ENCODE measurements at places on chromosomes 5 and 9.

DNA sequence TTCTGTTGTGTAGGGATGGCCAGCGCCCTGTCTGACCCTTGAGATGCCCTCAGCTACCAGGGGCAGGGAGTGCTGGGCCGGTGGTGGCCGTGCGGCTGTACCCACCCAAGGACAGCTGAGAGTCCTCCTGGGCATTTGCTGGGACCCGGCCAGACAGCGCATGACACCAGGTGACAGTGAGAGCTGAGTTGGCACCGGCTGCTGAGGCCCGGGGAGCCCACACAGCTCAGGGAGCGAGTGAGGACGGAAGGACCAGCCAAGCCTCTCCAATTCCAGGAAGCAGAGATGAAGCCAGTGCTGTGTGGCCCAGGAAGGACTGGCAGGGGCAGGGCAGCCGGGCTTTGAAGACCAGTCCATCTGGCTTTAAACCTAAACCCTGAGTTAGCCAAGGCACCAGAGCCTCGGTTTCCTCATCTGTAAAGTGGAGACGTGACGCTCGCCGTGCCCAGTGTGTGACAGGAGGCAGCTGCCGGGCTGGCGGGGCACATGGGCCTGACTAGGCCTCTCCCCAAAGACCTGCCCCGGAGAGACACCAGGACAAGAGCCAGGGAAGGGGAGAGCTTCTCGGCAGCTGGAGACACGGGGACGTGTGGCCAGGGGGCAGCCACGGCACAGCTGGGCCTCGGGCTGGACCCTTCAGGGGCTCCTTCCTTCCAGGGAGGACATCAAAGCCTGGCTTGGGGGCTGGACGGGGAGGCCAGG lies 3.0 kb upstream of the AGPAT2 start:
- DNase-seq = no peak

GRCh38 chr9:83034587-83034986 lies 28.4 kb downstream of the RASEF start:
- no peak for DNase-seq

DNA sequence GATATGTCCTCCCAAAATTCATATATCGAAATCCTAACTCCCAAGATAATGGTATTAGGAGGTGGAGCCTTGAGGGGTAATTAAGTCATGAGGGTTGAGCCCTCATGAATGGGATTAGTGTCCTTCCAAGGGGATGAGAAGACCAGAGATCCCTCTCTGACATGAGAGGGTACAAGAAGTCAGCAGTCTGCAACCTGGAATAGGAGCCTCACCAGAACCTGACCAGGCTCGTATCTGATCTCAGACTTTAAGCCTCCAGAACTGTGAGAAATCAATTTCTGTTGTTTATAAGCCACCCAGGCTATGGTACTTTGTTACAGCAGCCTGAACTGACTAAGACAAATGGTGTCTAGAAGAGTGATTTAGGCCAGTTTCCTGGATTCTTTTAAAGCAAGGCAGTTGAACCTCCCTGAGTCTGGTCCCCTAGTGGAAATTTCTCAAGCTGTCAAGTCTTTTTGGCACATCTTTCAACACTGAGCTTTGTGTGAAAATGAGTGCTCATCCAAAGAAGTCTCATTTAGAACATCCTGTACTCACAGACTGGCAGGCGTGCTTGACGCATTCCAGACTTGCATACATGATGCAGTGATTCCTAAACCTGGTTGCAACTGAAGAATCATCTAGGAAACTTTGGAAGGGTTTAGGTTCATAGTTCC lies 254.8 kb upstream of the PPP1R2B start:
- peak; percentile 64 for DNase-seq

- no peak for DNase-seq
Measured at GRCh38 chr9:14479163-14479560, 165.2 kb upstream of the NFIB start.

DNA sequence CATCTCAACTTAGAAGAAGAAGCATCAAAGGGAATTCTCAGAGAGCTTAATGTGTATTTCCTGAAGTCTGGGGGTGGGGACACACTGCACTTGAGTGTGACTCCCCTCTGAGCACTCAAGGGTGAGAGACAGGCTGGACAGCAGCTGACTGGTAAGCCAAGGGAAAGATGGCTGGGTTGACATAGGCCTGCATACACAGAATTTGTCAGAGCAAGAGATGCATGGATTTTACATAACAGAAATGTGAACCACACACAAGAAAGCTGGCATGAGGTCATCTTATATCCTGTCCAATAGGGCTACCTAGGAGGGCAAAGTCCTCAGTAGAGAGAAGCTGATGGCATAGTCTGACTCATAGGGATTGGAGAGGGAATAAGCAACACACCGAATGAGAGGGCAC lies 114.3 kb upstream of the EPB41L4A start:
- DNase-seq = no peak

DNA sequence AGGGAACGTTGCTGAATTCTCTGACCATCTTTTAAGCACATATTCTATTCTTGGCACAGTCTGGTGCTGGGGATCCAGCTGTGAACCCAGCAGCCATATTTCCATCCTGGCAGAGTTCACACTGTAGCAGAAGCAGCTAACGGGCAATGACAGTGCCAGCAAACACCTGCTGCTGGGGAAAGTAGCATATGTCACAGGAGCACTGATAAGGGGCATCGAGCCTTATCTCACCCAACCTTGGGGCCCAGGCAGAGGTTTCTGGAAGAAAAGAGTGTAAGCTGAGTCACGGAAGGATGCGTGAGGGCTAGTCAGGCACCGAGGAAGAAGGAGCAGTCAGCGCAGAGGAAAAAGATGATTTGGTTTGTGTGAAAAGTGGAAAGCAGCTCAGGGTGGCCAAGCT lies 1.1 kb downstream of the NDOR1 start:
- DNase-seq = no peak

GRCh38 chr9:127910613-127911205 lies 6.1 kb downstream of the ST6GALNAC4 start:
- peak; percentile 37 for DNase-seq

- no peak for DNase-seq
Measured at GRCh38 chr5:96946381-96946780, 10.5 kb downstream of the LNPEP start.

DNA sequence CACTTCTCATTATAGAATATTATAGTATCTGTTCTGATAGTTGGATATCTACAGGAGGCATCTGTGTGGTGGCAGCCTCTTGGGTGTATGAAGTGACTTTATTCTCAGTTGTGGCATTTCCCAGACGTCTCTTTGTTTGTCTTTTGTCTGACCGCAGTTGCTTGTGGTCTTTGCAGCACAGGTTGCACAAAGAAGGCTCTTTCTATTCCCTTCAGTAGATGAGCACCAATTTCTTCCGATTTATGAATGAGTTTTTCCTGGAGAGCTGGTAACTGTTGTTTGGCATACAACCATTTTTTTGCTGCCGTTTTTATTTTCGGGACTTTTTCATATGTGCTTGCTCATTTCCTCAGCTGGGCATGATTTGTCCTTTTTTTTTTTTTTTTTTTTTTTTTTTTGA lies 56.4 kb upstream of the MYO10 start:
- DNase-seq = no peak

DNA sequence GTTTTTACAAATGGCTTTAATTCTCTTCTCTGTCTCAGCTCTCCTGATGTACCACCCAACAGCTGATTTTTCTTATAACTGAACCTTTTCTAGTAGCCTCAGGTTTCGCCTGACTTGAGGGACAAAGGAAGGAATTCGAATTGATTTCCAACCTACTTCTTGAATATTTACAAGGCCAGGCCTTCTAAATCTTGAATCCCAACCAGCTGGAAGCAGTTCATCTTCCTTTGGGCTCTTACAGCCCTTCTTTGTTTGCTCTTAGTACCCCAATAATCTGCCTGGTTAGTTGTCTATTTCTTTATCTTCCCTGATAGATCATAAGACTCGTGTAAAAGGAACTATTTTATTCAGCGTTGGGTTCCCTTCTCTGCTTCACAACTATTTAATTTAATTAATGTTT lies 95.9 kb downstream of the NLN start:
- DNase-seq = no peak

DNA sequence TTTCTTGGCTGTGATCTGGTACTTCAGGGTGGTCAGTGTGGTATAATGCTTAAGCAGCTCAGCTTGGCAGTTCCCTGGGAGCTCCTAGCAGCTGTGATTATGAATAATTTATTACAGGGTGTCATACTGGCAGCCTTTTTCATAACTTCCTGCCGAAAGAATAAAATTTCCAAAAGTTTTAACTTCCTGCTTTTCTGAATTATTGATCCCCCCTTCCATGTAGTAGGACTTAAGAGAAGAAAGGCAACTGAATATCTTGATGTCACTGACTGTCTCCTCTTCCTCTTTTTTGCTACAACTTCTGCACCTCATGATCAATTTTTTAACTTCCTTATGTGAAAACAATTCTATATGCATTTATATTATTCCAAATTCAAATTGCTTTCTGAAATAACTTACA lies 74.3 kb upstream of the SPEF2 start:
- no peak for DNase-seq

- no peak for DNase-seq
Measured at GRCh38 chr5:132708645-132709044, 28.7 kb downstream of the KIF3A start.

DNA sequence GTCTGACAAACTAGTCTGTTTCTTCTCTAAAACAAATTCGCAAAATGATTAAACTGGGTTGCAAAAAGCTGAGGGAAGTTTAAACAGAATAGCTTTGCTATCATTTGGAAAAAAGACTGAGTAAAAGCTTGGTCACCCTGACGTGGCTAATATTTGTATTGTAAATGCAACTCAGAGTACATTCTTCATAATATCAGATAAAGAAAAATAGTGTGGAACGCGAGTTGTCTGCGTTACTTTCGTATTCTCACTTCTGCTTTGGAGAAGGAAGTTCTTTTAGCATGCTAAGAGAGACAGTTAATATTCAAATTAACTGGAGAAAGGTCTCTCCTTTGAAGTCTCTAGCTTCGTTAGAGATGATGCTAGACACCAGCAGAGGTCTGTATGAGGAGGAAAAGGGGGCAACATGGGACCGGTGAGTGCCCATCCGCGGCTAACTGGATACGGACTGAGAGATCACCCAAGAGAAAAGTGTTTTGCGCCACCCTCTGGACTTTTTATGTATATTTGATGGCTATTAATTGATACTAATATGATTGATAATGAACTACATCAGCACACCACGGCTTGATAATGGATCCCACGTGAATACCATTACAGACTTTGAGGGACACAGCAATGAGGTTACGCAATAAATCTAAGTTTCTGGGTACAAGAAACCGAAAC lies 2.9 kb upstream of the CNTRL start:
- DNase-seq = peak; percentile 49

- DNase-seq = no peak
Measured at GRCh38 chr5:19930451-19930850, 57.5 kb downstream of the CDH18 start.

DNA sequence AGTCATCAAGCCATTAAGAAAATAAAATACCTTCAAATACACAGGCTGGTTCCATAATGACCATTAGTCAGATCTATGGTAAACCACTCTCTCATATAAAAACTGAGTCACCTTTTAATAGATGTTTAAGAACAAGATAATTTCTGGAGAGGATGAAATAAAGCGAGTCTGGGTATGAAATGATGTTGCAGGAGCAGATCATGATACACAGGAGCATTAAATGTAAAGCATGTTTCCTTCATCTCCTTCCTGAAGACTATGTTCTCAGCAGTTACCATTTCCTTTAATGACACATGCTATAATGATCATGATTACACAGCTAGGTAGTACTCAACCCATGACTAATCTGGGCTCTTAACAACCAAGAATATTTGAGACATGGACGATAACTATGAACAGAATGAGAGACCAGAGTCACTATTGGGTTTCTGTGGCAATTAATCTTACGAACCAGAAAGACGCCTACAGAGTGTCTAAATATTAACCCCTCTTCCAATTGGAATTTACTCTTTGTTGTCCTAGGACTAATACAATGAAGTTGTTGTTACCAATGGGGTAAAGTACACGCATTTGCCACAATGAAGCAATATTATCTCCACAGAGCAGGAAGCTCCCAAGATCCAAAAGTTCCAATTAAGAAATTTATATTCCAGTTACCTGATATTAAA lies 105.6 kb downstream of the NR6A1 start:
- DNase-seq = no peak

GRCh38 chr9:113992276-113992951 lies 85.7 kb downstream of the AMBP start:
- no peak for DNase-seq

DNA sequence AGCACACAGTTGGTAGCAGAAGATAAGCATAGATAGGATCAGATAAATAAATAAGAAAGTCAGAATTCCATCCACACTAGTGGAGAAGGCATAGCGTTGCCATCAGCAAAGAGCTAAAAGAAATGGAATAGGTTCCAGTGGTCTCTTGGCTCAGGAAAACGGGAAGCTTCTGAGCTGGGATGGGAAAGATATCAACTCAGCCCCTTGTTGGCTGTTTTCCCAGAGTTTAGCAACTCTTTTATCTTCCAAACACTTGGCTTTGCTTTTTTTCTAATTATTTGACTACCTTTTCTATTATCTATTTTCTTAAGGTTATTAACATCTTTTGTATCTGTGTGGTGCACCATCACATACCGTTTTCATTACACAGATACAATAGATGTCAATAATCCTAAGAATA lies 445.7 kb upstream of the TRPC7 start:
- DNase-seq = no peak

DNA sequence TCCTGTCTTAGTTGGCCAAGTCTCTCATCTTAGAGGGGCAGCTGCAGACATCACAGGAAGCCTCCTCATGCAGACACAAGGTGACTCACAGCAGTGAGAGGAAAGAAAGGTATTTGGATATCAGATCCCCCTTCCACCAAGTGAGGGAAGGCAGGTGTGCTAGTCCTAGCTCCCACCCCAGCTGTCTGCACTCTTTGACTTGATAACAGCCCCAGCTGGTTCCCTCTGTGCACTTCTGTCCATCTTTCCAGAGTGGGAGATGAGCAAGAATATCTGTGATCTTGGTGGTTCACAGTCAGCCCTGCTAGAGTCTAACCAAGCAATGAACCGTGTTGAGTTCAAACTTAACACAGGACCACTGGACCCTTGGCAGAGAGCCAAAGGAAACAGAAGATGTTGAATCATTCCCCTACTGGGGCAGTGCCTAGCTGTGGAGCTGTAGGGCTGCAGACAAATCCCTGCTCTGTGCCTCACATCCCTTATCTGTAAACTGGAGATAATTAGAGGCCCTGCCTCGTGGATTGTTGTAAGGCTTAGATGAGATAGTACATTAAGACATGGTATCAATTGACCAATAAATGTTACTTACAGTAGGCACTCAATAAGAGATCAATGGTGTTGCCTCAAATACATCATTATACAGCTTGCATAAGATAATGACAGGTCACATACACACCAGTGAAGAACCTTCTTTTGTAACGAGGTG lies 39.1 kb downstream of the SH3RF2 start:
- no peak for DNase-seq

GRCh38 chr5:178080618-178081410 lies 32.5 kb upstream of the N4BP3 start:
- no peak for DNase-seq

GRCh38 chr5:122172207-122172606 lies 42.9 kb downstream of the ZNF474 start:
- DNase-seq = no peak

DNA sequence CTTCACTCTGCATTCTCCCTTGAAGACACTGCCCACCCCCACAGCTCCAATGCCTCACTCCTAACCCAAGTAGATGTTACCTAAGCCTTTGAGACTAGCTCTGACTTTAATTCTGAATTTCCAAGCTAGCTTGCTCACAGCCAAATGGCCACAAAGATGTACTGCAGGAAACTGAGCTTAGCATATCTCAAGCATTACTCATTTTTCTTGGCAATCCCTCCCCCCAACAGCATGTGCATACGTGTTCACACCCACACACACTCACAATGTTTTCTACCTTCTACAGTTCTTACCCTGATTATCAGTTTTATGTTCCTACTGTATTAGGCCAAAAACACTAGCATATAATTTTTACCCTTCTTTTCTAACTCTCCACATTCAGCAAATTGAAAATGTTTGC lies 13.7 kb upstream of the GRIA1 start:
- no peak for DNase-seq

Data from lung (tissue), 17 donors.